Nephron progenitor cell (in vitro differentiated cells): ENCODE measurements at places on chromosomes 3 and 15.

GRCh38 chr3:156685198-156685597, 10.8 kb downstream of the TIPARP start:
- DNase-seq: no peak

DNA sequence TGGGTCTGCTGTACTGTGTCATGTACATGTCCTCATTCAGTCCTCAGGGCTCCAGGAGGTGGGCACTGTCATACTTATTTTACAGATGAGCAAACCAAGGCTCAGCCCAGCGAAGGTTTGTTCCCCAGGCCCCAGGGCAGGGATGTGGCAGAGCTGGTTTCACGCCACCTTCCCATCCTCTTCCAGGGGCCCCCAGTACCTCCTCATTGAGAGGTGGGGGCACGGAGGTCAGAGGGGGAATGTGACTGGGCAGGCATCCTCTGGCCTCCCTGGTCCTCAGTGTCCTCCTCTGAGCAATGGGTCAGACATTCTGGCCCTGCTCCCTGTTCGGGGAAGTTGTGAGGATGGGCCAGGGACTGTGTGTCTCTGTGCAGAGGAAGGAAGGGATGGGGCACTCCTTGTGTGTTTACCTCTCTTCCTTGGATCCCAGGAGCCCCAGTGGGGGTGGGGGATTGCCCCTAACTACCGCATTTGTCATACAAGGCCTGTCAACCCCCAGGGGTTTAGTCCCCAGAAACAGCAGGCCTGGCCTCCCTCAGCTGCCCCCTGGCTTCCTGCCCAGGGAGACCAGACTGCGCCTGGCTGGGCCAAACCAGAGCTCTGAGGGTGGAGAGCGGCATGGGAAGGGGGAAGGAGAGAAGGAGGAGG, 65.9 kb upstream of the LCTL start:
- no peak for DNase-seq

- no peak for DNase-seq
These were observed 21.7 kb downstream of the TMEM43 start for GRCh38 chr3:14146381-14147065.

- DNase-seq: peak; percentile 32
These were observed 360.8 kb upstream of the PROK2 start for GRCh38 chr3:72145506-72146380.

DNA sequence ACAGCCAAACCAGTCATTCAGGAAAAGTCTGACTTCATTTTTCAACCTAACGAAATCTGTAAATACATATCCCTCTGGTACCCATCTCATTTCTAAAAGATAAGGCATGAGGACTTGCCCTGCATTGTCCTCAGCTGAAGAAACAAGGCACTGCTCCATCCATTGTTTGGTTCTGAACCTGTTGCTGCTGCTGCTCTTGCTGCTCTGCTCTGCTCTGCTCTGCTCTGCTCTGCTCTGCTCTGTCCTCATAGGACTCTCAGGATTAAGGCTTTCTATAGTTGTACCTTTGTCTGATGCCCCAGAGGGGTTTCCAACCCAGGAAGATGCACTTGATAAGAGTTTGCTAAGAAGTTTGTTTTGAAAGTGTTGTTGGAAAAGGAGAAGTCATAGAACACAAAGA, 38.2 kb downstream of the CMSS1 start:
- no peak for DNase-seq

GRCh38 chr15:62164014-62164395, 1.1 kb downstream of the C2CD4B start:
- DNase-seq: peak; percentile 57

GRCh38 chr3:139982404-139982803, 47.4 kb downstream of the CLSTN2 start:
- DNase-seq: no peak

- DNase-seq: no peak
These were observed 63.1 kb downstream of the ADAMTSL3 start for GRCh38 chr15:83717010-83717409.

GRCh38 chr3:141680620-141681389, 57.3 kb upstream of the RNF7 start:
- no peak for DNase-seq

GRCh38 chr3:194395778-194396538, 3.1 kb downstream of the GP5 start:
- DNase-seq: peak; percentile 64

- DNase-seq: no peak
These were observed 8.8 kb upstream of the A4GNT start for GRCh38 chr3:138140940-138141339.

DNA sequence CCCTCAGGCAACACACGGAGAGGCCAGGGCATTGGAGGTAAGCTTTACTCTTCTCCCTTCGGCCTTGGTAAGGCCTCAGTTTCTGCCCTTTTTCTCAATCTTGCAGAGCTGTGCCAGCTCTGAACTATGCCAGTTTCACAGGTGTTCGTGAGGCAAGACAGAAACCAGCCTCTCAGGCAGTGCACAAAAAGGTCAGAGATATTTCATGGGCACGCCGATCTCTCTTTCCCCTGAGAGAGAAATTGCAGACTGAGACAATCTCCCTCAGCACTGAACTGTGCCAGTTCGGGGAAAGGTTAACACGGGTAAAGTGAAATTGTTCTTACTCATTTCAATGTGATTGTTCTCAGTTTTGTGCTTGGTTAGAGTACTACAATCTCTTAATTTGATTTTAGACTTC, 88.5 kb downstream of the GMNC start:
- no peak for DNase-seq

DNA sequence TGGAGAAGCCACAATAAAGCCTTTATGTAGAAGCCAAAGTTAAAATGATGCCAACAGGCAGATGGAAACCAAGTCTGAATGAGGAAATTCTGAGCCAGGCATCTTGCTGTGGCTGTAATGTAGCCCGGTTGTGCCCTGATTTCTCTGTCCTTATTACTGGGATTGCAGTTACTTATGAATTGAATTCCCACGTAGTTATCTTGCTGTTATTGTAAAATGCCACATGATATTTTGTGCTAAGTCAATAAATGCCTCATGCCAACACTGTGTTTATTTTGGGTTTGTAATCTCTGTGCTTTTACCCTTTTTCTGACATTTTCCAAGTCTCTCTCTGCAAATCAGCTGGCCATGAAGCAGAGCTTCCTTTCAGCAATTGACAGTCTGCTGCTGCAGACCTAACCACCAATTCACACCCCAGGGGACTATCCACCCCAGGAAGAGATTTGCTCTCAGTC, 486.1 kb upstream of the GOLIM4 start:
- DNase-seq: no peak

DNA sequence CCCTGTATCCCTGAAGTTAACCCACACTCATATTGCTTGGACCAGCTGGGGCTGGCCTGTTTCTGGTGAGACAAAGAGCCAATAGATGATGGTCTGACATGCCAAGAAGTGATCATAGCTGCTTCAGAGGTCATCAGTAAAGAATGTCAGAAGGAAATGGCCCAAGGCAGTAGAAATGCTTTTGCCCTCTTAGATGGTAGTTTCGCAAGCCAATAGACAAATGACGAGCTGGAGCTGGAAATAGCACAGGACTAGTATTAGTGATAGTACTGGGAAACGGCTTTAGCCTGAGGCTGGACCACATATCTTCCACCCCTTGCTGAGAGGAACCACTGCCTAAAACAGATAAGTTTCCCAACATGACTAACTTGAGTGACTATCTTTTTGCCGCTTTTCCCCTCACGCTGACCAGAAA, 176.1 kb upstream of the THBS1 start:
- DNase-seq: no peak

- DNase-seq: no peak
These were observed 48.7 kb upstream of the PCSK6 start for GRCh38 chr15:101538177-101538576.

DNA sequence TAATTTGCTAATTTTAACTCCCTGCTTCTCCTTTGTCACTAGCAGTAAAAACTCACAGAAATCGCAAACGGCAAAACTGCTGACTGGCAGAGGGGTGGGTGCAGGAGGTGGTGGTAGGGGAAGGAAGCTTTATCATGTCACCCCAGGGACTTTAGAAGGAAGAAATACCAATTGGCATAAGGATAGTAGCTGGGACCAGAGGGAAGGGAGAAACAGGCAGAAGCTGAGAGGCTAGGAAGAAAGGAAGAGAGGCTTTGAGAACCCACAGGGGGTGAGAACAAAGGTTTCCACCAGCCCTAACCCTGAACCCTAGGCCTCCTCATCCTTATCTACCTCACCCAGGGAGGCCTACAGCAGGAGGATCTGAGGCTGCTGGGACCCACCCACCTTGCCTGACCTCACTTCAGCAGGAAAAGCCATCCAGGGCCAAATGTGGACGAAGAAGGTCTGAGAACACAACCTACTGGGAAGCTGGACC, 10.7 kb downstream of the ITGB5 start:
- DNase-seq: no peak

GRCh38 chr3:132542577-132542976, 54.5 kb upstream of the ACKR4 start:
- no peak for DNase-seq

DNA sequence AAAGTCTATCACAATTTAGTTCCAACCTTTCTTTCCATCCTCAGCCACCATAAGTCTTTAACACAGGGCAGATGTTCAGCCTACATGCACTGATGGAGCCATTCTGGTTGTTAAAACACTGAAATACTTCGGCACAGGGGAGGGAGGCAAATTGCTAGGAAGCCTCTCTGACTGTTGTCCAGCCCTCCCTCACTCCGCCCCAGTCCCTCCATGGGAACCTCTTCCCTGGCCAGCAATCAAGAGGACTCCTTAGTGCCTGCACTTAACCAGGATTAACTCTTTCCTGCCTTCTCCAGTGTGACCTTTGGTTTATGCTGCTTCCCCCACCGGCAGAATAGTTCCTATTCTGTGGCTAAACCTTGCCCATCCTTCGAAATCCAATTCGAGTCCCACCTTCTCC, 47.0 kb upstream of the USP3 start:
- no peak for DNase-seq

DNA sequence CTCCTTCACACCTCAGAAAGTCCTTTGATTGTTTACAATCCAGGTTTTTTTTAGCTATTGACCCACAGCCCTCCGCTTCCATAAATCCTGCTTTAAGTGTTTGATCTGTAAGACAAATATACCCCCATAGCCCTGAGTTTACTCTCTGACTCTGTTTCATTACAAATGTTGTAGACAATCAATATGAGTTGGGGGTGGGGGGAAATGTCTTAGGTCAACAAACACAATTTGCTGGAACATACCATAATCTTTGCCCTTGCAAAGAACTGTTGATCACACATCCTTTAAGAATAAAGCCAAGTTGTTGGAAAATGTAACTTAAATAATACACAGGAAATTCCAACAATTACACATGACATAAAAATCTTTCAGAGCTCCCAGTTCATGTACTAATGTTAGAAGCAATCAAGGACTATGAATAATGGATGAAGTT, 301.8 kb upstream of the SEMA6D start:
- peak; percentile 9 for DNase-seq

GRCh38 chr3:2360815-2361214, 262.1 kb downstream of the CNTN4 start:
- no peak for DNase-seq

GRCh38 chr3:18058666-18059065, 316.2 kb upstream of the TBC1D5 start:
- no peak for DNase-seq

GRCh38 chr3:13852638-13853009, 27.2 kb downstream of the WNT7A start:
- DNase-seq: no peak

DNA sequence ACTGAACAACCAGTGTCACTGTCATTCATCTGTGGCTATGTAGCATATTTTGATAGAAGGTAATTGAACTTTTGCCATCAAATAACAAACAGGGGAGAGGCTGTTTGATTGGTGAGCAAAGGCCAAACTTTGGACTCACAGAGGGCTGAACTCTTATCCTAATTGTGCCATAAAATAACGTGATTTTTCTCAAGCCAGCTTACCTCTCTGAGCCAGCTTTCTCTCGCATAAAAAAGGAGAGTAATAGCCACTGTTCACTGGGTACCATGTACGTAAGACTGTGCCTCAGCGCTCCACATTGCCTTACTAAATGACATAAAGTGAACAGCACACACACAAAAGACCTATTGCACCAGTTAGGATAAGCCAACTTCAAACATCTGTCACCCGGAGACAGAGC, 216.9 kb downstream of the LRTM1 start:
- no peak for DNase-seq

- DNase-seq: no peak
These were observed 19.5 kb downstream of the SMARCC1 start for GRCh38 chr3:47762233-47762632.

GRCh38 chr3:194637066-194637465, 3.8 kb upstream of the TMEM44 start:
- no peak for DNase-seq

- no peak for DNase-seq
These were observed 13.1 kb downstream of the CHST14 start for GRCh38 chr15:40483919-40484318.

DNA sequence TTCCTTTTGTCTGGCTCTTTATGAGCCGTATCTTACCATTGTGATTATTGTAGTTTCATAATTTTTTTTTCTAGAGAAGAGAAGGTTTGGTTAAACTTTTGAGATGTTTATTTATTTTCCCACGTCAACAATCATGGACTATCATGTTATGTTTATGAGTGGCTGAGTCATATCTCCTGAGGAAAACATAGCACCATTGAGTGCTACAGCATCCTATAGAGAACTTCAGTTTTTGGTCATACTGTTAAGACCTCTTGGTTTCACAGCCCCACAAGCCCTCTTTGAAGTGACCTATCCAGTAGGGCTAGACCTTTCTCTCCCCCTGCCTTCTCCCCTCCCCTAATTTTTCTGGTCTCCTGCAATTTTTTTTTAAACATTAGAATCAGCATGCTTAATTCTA, 20.8 kb downstream of the PIK3CA start:
- no peak for DNase-seq

- no peak for DNase-seq
These were observed 42.5 kb downstream of the MYLK start for GRCh38 chr3:123841476-123842238.

- no peak for DNase-seq
These were observed 69.1 kb downstream of the SSUH2 start for GRCh38 chr3:8575364-8576104.

- DNase-seq: no peak
These were observed 70.2 kb downstream of the PEAK1 start for GRCh38 chr15:77349666-77350065.

DNA sequence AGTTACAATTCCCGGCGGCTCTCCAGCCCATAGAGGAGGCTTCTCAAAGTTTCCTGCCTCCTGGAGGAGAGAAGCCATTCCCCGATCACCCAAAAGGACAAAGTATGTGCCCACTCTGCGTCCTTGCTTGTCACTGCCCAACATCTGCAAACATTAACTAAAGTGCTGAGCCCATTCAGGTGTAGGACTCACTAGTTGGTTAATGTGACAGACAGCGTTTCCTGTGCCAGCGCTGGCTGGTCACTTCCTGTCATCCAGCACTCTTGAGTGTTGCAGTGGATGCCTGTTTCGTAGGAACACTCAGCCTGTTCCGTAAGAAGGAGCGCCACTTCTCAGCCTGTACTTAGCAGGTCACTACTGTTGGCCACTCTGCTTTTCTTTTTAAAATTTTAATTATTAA, 100.3 kb downstream of the APBA2 start:
- no peak for DNase-seq

DNA sequence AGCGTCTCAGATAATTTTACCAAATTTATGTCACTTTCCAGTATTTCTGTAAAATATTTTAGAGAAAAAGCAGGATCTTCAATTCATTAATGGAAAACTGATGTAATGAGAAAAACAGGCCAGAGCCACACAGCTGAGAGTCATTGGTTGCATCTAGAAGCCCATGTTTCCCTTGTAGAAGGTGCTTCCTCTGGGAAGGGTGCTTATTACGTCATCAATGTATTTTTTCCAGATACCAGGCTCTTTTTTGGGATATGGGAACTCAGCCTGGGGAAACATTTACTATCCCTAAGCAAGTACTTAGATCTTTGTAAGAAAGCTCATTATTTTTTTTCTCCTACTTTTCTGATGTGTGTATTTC, 89.1 kb upstream of the PHLDB2 start:
- DNase-seq: no peak

GRCh38 chr15:97319291-97319690, 641.2 kb upstream of the ARRDC4 start:
- DNase-seq: no peak
